ENCODE measurements at places on chromosomes 7 and 10. TPM values are rescaled to one million over a fixed set of nuclear protein-coding genes. Genes with fewer than 3 reads are reported as not detected.

The HOXA10 gene
- not detected for total RNA-seq

The CHST15 gene
- 0.05 TPM for total RNA-seq

The PPP1R9A gene
- not detected for total RNA-seq

GRCh38 chr10:86210416-86210815 lies 156.2 kb downstream of the GRID1 start:
- no peak for DNase-seq

DNA sequence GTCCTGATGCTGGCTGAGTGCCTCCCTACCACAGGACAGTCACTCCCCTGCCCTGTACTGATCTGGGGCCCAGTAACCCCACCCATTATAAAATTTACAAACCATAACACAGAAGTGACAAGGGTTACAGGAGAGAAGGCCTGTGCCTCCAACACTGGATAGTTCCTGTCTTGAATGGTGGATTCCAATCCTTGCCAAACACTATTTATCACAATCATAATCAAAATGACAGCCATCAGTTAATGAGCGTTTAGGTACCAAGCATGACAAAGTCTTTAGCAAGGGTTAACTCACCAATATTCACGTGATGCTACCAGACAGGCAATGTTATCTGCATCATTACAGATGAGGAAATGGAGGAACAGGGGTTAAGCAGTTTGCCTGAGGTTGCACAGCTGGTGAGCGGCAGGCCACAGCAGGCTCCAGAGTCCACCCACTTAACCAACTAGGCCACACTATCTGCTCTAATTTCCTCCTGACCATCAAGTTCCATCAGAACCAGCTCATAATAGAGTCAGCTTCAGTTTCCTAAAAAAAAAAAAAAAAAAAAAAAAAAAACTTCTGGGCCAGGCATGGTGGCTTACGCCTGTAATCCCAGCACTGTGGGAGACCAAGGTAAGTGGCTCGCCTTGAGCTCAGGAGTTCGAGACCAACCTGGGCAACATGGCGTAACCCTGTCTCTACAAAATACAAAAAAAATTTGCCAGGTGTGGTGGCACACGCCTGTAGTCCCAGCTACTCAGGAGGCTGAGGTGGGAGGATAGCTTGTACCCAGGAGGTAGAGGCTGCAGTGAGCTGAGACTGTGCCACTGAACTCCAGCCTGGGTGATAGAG lies 14.2 kb downstream of the PDLIM1 start:
- no peak for DNase-seq

DNA sequence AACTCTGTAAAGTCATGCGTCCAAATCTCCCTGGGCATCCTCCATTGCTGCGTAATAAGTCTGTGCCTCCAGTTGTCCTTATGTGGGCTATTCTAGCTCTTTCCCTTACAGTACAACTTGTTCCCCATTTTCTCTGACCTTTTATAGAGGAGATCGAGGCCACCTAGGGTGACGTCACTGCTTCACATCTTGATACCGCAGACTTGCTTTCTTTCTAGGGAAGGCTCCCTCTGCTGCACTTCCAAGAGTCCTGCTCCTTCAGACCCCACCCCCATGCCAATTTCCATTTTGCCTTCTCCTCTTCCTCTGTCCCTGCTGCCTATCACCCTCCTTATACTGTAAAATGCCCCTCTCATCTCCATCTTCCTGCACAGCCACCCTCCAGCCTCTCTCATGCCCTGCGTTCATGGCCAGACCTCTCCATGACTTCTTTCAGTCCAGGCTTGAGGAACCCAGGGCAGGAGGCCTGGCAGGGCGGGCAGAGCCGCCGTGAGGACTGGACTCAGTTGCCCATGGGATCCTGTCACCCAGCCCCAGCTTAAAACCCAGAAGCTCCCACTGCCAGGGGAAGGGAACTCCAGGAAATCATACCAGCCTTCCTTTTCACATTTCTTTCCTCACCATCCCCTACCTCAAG lies 57.5 kb downstream of the CAMK1D start:
- no peak for DNase-seq

- DNase-seq, result no peak
Measured at GRCh38 chr7:151566897-151567320, 47.2 kb upstream of the RHEB start.

DNA sequence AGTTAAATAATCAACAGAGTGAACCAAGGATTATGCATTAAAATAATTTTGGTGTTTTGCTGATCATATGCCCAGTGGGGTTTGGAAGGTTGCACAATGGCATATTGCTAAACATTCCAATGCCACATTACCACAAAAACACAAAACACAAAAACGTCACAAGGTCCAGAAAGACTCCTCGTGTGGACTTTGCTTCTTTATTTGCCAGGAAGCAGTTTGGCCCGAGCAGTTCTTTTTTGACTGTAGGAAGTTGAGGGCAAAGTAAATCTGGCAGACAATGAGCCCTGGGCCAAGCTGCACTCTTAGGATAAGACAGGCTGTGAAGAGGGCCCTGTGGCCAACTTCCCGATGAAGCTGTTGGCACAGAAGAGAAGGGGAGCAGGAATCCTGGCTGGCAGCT lies 39.2 kb upstream of the SLC35B4 start:
- DNase-seq, result no peak

DNA sequence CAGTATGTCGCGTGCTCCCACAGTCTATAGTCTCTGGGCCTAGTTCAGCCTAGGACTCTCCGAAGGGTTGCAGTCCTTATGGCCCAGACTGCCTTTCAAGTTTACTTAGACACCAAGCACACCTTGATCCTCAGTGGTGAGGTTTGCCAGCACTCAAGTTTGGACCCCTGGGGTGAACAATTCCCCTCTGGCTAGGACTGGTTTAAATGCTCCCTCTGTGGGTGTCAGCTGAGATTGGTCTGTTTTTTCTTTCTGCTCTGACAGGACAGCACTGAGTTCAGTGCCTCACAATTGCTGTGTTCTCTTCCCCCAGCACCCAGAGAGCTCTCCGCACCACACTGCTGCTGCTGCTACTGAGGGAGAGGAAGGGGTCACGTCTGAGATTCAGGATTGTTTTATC lies 31.9 kb upstream of the AGR3 start:
- DNase-seq, result no peak

DNA sequence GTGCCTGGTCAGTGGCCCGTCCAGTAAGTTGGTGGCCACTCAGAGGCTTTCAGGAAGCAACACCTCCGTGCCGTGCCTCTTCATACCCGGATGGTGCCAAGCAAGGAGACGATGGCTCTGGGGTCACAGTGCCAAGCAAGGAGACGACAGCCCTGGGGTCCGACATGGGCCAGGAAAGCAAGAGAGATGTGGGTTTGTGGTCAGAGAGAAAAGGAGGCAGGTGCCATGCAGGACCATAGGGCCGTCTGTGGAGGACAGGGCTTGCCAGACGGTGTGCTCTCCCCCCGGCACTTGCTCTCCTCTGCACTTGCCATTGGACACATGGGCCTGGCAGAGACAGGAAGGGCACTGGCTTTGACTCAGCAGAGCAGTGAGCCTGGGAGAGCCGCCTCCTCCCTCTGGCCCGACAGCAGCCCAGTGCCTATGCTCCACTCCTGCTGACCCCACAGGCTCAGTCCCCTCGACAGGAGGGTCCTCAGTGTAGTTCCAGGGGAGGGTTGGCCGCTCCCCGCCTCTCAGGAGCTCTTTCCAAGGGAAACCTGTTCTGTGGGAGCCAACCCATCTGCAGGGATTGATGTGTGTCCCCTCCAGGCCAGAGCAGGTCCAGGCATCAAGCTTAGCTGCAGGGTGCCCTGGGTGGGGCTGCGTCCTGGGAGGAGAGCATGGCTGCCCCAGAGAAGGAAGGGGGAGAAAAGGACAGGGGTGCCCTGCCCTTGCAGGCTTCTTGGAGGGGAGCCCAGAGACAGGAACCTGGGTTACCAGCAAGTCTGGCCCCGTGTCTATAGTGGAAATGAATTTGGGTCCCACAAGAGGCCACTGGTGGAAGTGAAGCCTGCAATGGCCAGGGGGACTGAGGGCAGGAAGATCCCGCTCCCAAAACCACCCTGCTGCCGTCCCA lies 7.6 kb upstream of the CALML5 start:
- no peak for DNase-seq

- no peak for DNase-seq
Measured at GRCh38 chr7:155349601-155350331, 52.1 kb downstream of the INSIG1 start.

DNA sequence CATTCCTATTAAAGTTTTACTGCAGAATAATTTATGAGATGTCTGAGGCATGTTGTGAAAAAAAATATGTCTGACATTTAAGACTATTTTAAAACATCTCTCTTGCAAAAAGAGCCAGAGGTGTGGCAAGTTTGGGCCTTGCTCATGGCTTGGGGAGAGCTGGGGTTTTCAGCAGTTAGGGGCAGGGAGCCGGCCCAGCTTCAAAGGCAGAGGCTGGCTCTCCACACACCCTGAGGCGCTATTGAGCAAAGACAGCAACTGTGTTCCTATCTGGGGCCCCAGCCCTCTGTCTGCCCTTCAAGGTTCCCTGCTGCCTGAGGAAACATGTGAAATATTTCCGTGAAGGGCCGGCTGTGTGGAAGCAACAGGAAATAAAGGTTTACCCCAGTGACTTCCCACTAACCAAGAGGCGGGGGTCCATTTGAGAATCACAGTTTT lies 94.0 kb downstream of the SORBS1 start:
- no peak for DNase-seq

DNA sequence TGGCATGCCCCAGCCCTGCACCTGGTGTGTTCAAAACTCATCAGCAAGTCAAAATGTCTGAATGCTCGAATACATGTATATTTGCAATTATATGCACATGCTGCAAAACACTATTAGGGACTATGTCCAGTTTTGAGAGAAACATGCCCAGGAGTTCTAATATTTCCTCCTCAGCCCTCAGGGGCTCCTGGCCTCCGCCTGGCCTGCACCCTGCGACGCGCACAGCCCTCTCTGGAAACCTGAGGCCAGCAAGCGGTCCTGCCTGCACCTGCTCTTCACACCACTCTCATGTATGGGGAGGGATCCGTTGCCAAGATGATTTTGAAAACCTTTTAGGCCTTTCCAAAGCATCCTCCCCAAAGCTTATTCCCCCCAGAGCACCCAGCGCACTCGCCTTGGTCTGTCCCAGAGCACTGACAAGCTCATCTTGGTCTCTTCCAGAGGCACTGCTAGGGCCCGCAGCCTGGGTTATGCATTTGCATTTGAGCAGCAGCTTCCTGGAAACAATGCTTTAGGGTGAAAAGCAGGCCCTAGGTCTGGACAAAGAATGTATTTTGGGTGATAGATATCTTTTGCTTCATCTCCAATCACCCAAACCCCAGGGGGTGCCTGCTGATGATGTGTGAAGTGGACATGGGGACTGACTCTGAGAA lies 22.6 kb upstream of the CNPY1 start:
- no peak for DNase-seq

DNA sequence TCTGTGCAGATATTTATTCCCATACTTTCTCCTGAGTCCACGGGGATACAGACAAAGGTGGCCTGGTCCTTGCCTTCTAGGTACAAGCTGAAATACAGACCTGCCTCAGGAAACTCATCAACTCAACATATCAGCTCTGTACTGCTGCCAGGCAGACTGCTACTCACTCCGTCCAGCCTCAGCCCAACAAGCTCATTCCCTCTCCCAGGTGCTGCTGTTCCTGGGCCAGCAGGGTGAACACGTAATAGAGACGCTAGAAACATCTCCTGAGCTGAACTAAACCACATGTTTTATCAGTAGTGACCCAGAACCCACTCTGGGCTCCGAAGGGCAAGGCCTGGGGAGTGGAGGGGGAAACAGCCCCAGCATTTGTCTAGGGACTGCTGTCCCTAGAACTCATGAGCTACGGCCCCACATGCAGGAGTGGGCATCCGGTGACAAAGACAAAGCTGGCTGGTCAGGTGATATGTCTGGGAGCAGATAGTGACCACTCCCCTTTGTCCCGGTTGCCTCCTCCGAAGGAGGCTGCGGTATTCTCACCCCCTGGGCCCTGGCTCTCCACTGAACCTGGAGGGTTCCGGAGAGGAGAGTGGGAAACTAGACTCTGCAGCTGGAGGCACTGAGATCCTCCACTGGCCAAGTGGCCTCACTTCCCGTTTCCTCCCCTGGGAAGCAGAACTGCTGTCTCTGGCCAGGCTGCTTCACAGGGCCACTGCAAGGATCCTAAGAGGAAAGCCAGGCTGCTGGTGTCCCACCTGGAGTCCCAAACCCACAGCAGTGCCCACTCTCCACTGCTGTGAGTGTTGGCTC lies 116.1 kb downstream of the FAM53B start:
- no peak for DNase-seq

- no peak for DNase-seq
Measured at GRCh38 chr7:19146699-19147098, 1.5 kb upstream of the FERD3L start.

DNA sequence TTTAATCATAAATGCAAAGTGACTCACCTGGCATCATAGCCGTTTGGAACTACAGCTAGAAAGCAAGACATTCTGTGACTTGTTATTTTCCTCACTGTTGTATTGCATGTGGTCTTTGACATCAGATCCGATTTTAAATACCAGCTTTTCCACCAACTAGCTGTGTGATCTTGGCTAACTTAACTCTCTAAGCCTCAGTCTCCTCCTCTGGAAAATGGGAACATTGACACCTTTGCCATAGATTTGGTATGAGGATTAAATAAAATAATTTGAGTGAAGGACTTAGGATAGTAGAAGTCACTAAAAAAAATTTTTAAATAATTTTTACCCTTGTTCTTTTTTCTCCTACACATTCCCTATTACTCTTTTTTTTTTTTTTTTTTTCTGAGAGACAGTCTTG lies 155.0 kb upstream of the TCF7L2 start:
- DNase-seq, result no peak

- no peak for DNase-seq
Measured at GRCh38 chr7:19557726-19558465, 150.9 kb downstream of the POLR1F start.
